ENCODE measurements at places on chromosomes 11 and 22.

- no peak for DNase-seq
Observed at GRCh38 chr22:40819599-40820140, 524 bp upstream of the SLC25A17 start.

DNA sequence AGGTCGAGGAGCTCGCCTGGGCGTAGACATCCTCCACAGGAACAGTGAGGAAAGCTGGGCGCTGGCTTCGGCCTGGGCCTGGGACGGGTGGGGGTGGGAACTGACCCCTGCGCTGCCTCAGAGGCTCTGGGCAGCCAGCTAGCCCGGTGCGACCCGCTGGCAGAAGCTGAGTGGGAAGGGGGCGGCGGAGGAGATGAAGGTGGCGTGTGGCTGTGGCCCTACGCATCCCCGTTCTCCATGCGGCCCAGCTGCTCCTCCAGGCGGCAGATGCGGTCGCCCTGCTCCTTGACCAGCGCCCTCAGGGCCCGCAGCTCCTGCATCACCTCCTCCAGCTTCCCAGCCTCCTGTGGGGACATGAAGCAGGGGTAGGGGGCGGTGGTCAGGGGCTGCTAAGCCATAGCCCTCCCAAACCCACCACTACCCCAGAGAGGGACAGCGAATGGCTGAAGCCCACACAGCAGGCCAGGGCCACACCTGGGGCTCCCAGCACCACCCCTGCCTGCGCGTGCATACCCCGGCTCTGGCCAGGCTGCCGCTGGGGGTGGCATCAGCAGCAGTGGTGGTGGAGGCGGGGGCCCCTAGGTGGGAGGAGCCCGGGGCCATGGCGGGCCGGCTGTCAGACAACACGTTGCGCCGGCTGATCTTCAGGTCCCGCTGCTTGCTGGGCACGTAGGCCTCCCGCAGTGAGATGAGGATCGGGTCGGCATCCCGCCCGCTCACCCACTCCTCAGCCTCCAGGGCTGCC lies 848 bp upstream of the PTPRCAP start:
- DNase-seq, result peak; percentile 75

GRCh38 chr11:119262668-119263351 lies 54.1 kb downstream of the MCAM start:
- DNase-seq, result no peak

- DNase-seq, result no peak
Observed at GRCh38 chr22:23278883-23279675, 98.8 kb downstream of the BCR start.

- DNase-seq, result no peak
Observed at GRCh38 chr11:72305891-72306585, 62.1 kb upstream of the PHOX2A start.

- no peak for DNase-seq
Observed at GRCh38 chr22:17847360-17848078, 73.2 kb upstream of the BID start.

DNA sequence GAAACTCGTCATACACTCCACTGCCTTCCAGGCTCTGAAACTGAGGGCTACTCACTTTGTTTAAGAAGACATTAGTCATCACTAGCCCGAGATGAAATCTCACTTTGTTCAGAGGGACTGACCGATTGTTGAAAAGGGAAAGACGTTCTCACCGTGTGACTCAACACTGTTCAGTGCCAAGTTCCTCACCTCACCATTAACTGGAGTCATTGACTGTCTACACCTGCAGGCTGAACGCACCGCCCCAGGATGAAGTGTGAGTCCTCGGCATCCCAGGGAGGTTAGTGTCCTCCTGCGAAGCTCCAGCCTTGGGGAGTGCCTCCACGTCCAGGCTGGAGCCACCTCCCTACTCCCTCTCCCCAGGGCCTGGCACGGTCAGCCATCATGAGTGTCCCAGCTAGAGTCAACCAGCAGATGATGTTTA lies 30.4 kb downstream of the FADD start:
- no peak for DNase-seq

- DNase-seq, result no peak
Observed at GRCh38 chr11:72375241-72375960, 58.9 kb downstream of the CLPB start.

DNA sequence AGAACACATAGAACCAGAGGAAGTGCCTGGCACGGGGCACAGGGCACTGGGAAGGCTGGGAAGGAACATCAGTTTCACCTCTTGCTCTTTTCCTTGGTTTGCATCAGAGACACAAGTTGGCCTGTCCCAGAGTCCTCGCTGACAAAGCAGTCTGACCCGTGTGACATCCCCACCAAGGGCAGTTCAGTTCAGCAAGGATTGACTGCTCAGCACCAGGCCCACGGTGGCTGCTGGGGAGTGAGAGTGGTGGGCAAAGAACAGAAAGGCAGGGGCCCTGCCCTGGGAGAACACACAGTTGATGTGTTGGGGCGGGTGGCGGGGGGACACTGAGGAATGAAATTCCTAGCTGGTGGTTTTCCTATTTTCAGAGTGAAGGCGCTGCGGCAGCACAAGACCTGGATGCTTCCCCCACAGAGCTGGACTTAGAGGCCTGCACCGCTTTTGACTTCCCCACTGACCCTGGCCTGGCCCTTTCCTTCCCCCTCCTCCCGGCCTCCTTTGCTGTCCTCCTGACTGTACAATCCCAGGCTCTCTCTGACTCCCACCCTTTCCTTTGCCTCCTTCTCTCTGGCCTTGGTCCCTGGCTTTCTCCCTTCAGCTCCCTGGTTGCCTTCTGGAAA lies 2.2 kb upstream of the TMPRSS13 start:
- DNase-seq, result no peak

- peak; percentile 69 for DNase-seq
Observed at GRCh38 chr22:50148991-50149721, 21.4 kb upstream of the PANX2 start.

DNA sequence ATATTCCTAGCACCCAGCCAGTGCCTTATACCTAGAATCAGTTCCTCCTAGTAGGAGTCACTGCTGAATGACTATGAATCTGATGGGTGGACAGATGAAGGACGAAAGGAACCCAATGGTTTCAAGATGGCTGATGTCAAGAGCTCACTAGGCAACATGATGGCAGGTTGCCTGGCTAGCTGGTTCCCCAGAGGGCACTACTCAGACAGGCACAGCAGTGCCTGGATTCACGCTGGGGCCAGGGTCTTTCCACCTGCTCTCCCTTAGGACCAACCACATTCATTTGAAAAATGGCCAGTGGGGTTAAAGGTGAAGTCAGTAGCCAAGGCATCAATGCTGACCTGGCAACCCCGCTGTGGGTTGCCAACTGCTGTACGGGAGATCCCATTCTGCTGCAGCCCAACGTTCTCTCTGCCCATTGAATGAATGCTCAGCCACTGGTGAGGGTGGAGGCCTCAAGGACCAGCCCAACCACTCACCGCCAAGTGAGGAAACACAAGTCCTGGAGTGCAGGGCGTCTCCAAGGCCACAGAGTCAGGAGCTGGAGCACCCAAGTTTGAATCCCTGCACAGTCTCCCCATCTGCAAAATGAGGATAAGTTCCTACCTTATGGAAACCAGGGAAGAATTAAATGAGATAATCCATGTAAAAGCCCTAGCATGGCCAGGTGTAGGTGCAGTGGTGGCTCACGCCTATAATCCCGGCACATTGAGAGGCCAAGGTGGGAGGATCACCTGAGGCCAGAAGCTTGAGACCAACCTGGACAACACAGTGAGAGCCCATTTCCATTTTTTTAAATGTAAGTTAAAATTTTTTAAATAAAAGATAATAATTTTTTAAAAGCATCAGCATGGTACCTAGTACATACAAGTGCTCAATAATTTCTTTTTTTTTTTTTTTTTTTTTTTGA lies 12.4 kb downstream of the MYH9 start:
- no peak for DNase-seq

DNA sequence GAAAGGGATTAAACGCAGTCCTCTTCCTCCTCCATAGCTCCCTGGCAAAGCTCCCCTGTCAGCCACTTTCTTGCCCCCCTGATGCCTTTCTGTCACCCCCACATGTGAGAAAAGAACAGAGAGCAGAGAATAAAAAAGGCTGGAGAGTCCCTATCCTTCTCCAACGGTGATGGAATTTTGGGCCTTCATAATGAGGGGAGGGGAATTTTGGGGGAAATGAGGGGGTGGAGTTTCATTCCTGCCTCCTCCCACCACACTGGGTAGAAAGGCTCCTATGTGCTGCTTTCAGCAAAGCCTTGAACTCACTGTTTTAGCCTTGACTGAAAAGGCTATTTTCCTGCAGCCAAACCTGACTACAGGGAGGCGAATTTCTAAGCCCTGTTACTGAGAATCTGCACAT lies 59.3 kb downstream of the C11orf58 start:
- no peak for DNase-seq

DNA sequence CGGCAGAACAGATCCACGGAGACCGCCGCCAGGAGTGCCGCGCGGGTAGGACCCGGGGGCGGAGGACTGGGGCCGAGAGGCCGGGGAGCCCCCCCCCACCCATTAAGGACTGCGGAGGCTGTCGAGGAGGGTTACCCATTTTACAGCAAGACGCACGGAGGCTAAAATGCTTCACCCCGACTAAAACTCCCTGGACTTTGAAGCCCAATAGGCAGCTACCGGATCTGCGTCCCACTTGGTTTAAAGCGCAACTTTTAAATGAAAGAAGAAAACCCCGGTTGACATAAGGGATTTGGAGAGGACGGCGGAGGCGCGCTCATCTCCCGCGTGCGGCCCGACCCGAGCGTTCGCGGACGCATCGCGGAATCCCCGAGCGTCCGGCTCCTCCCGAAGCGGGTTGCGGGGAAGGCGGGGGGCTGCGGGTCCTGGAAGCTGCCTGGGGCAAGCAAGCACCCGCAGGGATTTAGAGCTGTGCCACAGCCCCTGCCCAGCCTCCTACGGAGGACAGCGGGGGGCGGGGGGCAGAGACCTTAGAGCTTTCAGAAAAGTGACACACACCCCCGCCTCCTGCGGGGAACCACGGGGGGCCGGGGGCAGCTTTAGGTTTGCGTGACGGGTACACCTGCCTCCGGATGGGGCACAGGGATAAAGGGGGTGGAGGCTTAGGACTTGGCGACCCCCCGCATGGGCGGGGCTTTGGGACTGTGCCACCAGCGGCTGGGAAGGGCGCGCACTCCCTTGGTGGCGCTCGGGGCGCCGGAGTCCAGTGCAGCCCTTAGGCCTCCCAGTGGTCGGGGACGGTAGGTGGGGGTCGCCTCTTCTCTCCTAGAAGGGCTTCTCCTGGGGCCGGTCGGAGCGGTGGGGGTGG lies 760 bp upstream of the CELSR1 start:
- no peak for DNase-seq

DNA sequence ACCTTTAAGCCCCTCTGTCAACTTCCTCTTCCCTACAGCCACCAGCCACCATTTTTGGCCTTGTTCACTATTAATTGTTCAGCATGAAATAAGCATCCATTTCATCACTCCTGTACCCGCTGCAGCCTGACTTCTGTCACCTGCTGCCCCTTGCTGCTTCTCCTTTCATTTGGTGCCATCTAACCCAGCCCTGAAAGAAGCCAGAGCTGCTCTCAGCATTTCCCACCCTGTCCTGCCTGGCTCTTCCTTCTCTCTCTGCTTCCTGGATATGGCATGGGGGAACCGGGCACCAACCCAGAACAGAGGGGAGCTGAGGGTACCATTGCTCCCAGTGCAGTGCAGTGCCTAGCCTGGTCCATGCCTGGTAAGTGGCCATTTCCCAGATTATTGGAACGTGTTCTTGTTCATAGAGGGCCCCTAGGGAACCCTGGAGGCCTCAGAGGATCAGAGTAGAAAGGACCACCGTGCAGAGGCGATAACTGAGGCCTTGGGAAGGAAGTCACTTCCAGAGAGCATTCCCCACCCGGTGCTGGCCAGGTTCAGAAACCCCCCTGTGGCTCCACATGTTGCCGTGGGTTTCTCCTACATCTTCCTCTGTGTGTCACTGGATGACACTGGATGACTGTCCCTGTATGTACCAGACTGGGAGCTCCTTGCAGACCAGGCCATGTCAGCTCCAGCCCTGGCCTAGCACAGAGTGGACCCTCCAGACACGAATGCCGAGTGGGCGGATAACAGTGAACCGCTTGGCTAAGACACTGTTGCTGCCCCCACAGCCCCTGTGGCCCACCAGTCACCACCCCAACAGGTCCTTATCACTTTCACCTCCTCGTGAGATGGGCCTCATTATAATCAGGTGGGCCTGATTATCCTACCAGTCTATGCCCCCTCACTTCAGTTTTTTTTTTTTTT lies 4.7 kb downstream of the YDJC start:
- no peak for DNase-seq

DNA sequence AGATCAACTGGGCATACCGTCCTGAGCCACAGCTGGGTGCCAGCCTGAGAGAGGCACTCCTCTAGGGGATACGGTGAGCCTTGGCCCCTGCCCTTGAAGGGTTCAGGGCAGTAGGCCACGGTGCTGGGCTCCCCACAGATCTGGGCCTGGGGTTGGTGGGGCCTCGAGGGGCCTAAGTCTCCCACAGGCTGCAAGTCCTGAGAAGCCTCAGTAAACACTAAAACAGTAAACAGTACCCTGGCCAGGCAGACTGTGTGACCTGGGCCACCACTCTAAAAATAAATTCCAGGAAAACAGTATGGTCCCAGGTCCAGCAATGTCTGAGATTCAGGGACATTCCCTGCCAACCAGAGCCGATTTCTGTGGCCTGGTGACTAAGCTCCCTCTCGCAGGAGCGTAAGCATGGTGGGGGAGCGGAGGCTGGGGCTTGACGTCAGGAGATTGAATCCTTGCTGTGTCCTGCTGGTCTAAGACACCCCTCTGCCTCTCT lies 2.3 kb upstream of the RHOD start:
- no peak for DNase-seq

DNA sequence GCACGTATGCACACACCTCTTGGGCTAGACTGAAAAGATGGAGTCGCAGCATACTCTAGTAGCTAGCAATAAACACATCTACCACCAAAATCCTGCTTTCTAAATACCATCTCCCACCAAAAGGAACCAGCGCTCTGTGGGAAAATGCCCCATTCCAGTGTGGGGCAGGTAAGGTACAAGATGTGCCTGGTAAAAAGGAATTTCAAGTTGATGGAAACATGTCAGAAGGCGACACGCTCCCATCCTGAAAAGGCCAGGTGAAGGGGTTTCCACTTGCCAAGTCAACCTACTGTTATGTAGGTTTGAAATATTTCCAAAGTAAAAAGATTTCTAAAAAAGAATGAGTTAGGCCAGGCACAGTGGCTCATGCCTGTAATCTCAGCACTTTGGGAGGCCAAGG lies 8.8 kb downstream of the DGCR2 start:
- DNase-seq, result no peak

DNA sequence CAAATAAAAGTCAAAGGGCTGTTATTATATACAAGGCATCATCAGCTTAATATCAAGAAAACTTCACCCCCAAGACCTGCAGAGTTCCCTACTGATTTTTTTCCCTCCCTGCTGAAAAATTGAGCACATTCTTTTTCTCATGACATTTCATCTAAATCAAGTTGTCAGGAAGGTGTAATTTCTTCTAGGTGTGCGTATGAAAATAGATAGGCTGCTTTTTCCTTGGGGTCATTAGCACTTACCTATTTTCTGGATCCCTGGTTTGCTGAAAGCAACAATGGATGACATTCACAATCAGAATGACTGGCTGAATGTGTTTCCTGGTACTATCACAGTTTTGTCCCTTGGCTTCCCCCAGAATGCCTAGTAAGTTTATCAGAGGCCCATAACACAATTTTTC lies 225.0 kb upstream of the KIRREL3 start:
- DNase-seq, result no peak

DNA sequence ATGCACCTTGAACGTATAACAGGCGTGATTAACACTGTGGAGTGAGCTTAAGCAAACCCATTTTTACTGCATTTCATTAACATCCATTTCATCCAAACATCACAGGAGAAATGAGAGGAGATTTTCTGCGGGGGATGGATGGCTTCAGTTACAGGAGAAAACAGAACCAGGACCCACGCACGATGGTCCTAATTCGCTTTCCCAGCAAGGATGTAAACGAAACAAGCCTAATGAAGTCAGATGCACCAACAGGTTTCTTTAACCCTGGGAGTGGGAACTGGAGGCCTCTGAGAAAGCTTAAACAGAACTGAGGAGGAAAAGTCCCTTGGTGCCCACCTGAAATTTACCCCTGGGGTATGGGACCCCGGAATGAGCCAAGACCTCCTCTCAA lies 2.7 kb downstream of the CADM1 start:
- DNase-seq, result no peak
